ENCODE measurements at places on chromosomes 4 and X.

- DNase-seq = peak; percentile 76
Measured at GRCh38 chr4:7434766-7435150, at the start of gene PSAPL1. Gene PSAPL1, minus strand, starts transcription at chr4:7434930. Its CDS starts 51 bp downstream, at chr4:7434879.

DNA sequence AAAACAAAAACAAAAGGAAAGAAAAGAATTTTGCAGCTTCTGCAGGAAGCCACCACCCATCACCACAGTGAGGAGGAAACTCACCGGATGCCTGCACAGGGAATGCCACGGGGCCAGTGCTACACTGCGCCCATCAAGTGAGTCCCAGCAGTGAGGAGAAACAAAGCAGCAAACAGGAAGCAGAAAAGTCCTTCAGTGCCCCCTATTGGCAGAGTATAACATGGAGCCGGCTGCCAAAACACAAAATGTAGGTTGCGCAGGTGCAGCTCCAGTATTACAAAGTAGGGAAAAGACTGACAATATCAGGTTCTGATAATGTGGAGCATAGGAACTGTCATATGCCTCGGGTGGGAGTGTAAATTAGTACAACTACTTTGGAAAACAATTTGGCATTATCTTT, 23.3 kb upstream of the SCML2 start:
- peak; percentile 37 for DNase-seq

DNA sequence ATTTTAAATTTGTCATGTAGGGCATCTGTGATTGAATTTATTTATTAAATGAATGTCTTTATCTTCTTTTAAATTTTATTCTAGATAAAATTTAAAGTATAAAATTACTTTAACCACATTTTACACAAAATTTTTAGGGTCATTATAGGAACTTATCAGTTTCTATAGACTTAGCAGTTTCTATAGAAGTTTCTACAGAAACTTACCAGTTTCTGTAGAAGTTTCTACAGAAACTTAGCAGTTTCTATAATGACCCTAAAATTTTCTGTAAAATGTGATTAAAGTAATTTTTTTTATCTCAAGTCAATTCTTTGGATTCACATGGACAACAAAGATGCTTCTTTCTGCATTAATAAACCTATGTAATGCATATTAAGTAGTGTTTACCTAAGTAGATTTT, 565.9 kb upstream of the TECRL start:
- no peak for DNase-seq

DNA sequence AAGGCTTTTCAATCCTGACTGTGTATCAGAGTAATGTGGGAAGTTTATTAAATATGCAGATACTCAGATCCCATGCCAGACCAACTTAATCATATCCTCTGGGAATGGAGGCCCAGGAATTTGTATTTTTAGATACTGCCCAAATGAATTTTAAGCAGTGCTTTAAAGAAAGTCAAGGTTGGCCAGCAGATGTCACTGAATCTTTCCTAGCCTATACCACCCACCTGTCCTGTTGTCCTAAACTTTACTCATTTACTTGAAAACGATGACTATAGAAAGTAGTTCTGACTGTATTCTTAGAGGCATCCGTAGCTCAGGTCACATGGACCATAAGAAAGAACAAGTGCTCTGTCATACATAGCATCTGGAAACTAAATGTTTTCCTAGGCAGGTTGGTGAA, 79.9 kb downstream of the AMOT start:
- no peak for DNase-seq

- no peak for DNase-seq
Measured at GRCh38 chr4:99833756-99834155, 17.1 kb downstream of the DAPP1 start.

GRCh38 chr4:83876047-83876446, 340.1 kb downstream of the GPAT3 start:
- peak; percentile 45 for DNase-seq

DNA sequence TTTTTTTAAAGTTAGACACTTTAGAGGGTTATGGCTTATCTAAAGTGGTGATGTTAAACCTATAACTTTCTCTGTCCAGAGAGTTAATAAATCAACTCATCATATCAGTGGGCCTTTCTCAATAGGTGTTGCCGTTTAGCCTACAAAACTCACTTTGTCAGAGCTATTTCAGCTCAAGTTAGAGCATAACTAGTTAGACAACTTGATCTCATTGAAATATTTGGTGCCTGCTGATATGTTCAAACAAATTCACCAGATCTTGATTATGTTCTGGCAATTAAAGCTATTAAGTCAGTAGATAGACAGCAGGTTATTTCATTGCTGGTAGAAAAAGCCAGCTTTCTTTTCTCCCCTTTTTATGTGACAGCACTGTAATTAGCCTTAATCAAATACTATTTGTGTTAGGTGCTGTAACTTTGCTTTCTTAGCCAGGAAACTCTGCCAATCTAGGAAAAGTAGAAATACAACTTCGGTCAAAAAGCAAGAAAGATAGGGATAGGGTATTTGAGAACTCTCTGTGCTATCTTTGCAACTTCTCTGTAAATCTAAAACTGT, 191.8 kb downstream of the MAML3 start:
- no peak for DNase-seq

GRCh38 chr4:154549894-154550790, at the start of gene PLRG1:
Gene PLRG1, minus strand, starts transcription at chr4:154550400. Its CDS starts 92 bp downstream, at chr4:154550308.
- peak; percentile 96 for DNase-seq

DNA sequence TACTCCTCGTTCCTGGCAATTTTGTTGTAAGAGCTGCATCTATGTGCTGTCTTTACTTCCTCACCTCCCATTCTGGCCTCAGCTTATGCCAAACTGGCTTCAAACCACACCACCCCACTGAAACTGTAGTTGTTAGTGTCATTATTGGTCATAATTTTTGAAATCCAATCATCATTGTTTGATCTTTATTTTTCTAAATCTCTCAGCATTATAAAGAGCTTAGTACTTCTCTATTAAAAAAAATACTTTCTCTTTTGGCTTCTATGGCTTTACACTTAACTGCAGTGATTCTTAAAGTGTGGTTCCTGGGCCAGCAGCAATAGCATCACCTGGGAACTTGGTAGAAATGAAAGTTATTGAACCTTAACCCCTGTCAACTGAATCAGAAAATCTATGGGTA, 83.5 kb upstream of the GRPR start:
- DNase-seq = no peak

DNA sequence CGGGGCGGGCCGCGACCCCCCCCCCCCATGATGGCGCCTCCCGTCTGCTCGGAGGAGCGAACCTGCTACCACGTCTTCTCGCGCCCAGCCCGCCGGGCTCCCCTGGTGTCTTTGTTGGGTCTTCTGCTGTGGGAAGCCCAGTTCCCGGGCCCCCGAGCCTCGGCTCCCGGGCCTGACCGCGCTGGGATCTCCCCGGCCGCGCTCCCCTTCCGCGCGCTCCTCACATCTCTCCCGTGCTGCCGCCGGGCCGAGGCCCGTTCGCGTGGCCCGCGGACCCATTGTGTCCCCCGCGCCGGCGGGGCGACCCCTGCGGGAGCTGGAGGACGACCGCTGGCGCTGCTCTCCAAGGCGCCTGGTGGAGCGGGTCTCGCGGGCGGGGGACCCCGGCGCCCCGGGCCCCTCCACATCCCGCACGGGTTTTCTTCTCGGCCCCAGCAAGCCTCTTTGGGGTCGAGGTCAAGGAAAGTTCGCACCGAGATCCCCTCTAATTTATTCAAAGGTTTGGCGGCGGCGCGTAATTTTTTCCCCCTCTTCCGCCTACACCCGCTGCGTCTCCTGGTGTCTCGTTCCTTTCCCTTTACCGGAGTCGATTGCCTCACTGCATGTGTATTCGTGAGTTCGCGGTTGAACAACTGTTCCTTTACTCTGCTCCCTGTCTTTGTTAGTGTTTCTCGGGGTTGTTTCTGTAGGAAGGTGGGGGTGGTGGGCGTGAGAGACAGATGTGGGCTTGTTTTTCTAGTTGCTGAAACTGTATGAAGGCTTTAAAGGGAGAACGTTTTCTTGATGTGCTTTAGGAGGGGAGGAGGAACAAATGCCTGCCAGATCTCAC, 770 bp downstream of the SMAD1 start:
- DNase-seq = peak; percentile 81

GRCh38 chr4:174575436-174575835, 53.1 kb upstream of the HPGD start:
- no peak for DNase-seq

DNA sequence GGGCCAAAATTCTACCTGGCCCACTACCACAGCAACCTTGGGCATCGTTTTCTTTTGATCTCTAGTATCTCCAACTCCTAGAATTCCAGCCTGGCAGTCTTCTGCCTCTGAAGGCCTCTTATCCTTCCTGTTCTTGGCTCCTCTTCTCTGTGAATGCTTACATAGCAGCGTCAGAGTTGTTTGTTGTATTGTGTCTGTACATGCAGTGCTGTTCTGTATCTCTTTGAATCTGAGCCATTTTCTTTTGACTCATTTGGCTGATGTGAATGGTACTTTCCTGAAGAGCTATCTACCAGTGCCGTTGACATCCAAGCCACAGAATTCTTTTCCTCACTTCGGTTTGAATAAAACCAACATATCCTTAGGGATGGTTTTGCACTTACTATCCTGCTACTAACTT, 79.2 kb downstream of the TMEM164 start:
- DNase-seq = peak; percentile 77

DNA sequence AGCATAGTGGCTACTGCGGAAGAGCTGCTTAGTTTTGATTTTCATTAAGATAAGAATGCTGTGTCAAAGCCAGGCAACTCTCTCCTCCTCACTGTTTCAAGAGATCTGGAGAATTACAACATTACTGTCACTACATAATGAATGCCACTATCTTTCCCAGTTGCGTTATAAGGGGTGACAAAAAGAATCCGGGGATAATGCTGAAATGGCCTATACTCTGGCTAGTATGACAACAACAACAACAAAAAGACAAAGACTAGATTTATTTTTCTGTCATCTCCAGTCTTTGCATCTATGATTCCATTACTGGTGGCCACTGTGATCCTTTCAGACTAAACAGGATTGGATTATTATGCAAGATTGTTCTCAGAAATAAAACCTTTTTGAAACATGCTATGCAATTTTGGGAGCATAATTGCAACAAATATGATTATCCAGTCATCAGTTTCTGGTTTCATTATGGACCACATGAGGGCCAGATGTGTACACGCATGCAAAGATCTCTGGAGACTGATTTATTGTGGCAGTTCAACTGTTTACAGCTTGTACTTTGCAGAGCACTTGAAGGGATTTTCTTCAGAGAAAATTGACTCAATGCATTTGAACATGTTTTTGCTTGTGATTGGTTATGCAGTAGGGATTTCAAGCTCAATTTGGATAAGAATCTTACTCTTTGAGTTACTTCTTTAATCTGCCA, 31.1 kb upstream of the SPANXB1 start:
- no peak for DNase-seq

- no peak for DNase-seq
Measured at GRCh38 chr4:2078584-2078983, 19.5 kb downstream of the NAT8L start.

- no peak for DNase-seq
Measured at GRCh38 chr4:41189076-41189475, 25.3 kb downstream of the APBB2 start.

DNA sequence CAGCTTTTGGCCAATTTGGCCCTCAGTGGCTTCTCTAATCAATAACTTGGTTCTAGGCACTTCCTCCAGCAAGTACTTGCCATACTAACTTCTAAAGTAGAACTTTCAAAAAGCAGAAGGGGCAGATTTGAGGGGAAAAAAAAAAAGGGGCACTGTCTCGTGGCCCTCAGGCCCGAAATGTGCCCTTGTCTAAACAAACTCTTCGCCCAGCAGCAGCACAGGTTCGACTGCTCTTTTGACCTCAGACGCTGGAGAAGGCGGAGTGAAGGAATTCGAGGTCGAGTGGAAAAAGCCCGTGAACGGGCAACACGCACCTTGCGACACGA, 775 bp downstream of the GRPEL1 start:
- no peak for DNase-seq

DNA sequence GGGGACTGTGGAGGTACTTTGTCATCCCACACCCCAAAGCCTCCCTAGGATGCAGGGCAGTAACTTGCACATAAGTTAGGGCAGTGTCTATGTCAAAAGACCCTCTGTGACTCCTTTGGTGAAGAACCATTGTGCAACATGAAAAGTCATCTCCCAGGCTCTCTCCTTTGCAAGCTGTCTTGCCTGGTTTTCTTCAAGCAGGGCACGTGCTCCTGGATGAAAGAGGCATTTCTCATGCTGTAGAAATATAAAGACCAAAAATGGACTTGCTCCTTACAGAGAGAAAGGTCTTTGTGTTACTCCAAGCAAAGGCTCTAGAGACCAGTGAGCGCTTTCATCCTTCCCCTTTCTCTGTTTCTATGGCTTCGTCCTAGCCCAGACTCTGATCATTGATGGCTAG, 44.9 kb downstream of the PLAC1 start:
- no peak for DNase-seq

GRCh38 chrX:142186103-142186502, 19.0 kb downstream of the MAGEC2 start:
- peak; percentile 33 for DNase-seq

DNA sequence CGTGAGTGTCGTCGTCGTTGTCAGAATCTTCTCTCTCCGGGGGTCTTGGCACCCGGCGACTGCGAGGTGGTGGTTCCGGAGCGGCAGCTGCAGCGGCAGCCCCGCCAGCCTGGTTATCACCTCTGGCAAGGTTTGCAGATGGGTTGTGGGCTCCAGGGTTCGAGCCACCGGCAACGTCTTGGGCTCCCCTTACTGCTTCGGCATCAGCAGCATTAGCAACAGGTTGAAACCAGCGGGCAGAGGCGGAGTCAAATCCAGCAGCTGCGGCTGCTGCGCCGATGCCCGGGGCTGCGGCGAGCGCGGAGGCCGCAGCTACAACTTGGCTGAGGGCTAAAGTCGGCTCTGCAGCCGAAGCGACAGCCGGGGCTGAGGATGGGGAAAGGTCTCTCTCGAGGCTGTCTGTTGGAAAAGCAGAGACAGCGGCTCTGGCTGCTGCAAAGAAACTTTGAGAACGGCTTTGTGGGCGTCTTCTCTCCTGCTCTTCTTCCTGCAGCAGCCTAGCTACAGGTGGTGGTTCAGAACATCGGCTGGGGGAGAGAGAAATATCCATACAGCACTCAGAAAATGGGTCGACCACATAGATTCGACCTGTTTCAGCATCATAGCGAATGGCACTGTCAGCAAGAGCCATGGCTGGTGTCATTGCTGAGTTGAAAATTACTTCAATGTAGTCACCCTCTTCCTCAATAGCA, 3.6 kb downstream of the IRS4 start:
- no peak for DNase-seq

- DNase-seq = peak; percentile 36
Measured at GRCh38 chrX:151386838-151387459, 10.1 kb upstream of the VMA21 start.

DNA sequence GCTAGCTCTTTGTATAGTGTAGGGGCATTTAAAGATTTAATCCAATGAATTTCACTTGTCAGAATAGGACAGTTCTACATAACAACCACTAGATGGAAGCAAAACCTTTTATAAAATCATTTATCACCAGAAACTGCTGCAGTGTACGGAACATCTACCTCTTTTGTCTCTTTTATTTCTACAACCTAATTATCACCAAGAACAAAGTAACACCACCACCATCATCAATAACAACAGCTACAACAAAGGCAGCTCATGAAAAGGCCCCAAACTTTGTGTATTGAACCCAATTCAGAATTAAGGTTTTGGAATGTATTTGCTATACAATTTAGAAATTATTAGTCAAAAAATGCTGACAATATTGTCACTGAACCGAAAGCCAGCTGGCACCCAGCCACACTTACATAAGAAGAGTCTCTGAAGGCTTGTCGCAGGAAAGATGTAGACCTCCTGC, 260.9 kb upstream of the RPS6KA3 start:
- DNase-seq = peak; percentile 37

GRCh38 chr4:110544594-110544993, 68.6 kb downstream of the ENPEP start:
- no peak for DNase-seq
